ENCODE measurements at places on chromosomes 1 and 21. TPM values are rescaled to one million over a fixed set of nuclear protein-coding genes. Genes with fewer than 3 reads are reported as not detected.

MANEAL gene
- 1.6 TPM for total RNA-seq

SPRR2E gene
- total RNA-seq = not detected

LEFTY1 gene
- total RNA-seq = not detected

CRP gene
- total RNA-seq = not detected

DAP3 gene
- total RNA-seq = 96.4 TPM

PKLR gene
- total RNA-seq = not detected

DNA sequence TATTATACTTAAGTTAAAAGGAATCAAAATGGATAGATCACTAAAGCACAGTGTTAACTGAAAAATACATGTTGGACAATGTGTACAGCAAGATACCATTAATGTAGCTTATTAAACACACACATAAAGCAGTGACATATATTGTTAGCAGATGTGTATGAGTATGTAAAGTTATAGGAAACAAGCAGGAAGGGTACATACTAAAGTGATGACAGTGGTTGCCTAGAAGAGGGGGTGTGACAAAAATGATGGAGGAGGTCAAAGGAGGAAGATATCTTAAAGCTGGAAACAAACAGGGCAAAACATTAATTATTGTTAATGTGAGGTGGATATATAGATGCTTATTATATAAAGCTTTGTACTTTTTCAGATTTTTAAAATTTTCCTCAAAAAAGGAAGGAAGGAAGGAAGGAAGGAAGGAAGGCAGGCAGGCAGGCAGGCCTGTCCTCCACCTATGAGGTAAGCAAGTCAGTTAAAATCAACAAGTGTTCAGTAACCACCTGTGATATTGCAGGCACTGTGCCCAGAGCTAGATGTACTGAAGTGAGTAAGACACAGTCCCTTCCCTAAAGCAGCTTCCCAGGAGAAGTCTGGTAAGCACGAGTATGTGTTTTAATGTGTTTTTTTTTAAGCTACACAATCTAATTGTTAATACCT lies 252.9 kb upstream of the NR5A2 start:
- DNase-seq = no peak

GRCh38 chr1:86858524-86859261 lies 55.2 kb downstream of the SELENOF start:
- DNase-seq = no peak

GRCh38 chr1:80607064-80607463 lies 1193.7 kb upstream of the ADGRL2 start:
- DNase-seq = no peak

DNA sequence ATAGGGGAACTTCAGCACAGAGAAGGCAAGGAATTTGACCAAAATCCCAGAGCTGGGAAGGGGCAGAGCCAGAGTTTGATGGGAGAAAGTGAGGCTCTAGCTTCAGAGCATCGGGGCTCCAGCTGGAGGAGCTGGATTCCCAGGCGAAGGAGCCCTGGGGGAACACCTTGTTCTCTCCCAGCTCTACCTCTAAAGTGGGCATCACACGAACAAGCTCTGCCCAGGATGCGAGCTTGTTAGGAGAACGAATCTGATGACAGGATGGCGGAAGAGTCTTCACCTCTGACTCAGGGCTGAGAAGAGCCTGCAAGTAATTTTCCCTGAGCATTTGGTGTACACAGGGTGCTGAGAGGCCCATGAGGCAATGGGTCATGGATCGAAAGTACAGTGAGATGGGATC lies 22.0 kb downstream of the TNNT2 start:
- no peak for DNase-seq

DNA sequence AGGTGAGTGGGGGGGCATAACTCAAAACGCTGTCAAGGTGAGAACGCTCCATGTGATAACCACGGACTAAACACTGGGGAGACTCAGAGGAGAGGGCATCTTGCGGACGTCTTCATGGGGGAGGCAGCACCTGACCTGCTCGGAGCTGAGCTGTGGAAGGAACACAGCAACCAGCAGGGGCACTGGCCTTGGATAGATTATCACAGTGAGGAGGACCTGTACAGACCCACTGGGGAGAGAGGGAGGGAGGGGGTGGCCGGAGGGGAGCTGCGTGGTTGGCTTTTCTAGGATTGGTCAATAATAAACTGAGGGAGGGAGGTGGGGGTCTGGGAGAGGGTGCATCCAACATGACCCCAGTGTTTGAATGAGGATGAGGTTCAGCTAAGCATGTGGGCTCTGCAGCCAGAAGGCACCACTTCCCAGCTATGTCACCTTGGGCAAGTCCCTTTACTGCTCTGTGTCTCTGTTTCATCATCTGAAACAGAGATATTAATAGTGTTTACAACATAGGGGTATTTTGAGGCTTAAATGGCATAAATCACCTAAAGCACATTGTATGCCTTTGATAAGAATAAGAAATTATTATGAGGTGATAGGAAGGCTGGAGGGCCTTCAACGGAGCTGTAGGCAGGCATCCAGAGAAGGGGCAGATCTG lies 123.3 kb downstream of the GRIK3 start:
- no peak for DNase-seq

DNA sequence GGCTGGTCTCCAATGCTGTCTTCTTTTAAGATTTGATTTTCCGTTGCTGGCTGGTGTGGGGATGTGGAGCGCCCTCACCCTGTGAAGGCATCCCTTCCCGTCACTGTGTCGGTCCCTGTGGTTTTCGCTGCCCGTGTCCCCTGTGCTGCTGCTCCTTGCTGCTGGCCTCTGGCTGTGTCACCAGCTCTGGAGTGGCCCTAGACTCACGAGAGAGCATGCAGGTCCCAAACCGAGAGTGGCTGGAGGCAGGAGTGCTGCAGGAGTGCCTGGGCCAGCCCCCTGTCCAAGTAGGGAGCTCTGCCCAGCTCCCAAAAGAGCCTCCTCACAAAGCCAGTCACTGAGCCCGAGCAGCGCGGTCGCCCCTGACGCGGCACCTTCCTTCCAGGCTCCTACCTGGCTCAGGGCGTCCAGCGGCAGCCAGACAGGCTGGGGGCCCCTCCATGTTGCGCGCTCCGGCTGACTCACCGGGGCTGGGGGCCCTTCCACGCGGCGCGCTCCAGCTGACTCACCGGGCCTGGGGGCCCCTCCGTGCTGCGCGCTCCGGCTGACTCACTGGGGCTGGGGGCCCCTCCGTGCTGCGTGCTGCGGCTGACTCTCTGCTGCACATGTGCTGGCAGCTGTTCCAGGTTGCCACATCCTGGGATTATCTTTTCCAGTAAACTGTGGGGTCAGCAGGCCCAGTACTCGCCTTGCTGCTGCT lies 106.7 kb upstream of the COL6A1 start:
- DNase-seq = no peak

- no peak for DNase-seq
Measured at GRCh38 chr1:73899311-73899710, 298.7 kb downstream of the LRRIQ3 start.

- DNase-seq = no peak
Measured at GRCh38 chr1:172338295-172338735, 82.2 kb upstream of the C1orf105 start.

- DNase-seq = no peak
Measured at GRCh38 chr1:217605390-217605789, 25.5 kb downstream of the GPATCH2 start.

DNA sequence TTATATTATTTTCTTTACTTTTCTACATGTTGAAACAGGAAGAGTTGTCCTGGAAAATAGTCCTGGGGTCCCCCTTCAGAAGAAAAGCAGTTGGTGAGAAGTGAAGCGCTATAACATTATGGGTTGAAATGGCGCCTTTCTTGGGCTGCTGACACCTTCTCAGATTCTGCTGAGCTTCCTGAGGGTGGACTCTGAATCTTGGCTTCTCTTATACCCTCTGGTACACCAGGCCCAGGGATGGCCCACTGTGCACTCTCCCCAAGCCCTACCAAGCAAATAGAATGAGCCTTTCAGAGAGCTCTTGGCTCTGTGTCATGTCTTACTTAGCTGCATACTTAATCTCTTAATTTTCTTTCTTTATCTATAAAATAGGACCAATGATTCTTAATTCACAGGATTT lies 42.3 kb downstream of the CD247 start:
- DNase-seq = no peak

GRCh38 chr21:34018185-34018584 lies 55.2 kb upstream of the MRPS6 start:
- no peak for DNase-seq

GRCh38 chr1:231021540-231022031 lies 18.5 kb downstream of the FAM89A start:
- no peak for DNase-seq

DNA sequence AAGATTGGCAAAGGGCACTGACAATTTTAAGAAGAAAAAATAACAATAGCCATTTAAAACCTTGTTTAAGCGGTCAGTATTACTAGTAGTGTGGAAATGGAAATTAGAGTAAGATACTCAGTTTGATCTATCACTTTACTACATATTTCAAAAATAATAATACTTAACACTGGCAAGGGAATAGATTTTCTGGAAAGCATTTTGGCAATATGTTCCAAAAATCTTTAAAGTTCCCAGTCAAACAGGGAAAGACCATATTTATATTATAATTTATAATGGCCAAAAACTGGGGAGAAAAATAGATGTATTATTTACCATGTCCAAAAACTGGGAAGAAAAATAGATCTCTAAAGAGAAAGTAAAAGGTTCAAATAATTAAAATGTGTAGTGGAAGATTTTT lies 28.6 kb upstream of the C1orf21 start:
- DNase-seq = no peak

DNA sequence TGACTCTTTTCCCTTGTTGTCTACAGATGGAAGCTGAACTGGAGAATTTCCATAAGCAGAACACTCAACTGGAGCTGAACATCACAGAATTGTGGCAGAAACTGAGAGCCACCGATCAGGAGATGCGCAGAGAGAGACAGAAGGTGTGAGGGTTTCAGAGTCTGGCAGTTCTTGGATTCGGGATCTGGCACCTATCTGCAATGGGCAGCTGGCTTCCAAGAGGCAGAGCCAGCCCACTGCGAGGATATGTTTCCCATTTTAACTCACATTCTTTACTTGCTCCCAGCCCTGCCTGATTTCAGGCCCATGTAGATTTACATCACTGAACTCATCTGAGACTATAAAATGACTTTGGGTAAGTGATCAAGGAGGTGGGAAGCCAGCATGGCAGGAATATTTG lies 37.3 kb upstream of the TMEM125 start:
- DNase-seq = no peak

GRCh38 chr1:27489501-27489972 lies 430 bp downstream of the WASF2 start:
- peak; percentile 65 for DNase-seq

- no peak for DNase-seq
Measured at GRCh38 chr21:15031790-15032357, 32.9 kb downstream of the NRIP1 start.

DNA sequence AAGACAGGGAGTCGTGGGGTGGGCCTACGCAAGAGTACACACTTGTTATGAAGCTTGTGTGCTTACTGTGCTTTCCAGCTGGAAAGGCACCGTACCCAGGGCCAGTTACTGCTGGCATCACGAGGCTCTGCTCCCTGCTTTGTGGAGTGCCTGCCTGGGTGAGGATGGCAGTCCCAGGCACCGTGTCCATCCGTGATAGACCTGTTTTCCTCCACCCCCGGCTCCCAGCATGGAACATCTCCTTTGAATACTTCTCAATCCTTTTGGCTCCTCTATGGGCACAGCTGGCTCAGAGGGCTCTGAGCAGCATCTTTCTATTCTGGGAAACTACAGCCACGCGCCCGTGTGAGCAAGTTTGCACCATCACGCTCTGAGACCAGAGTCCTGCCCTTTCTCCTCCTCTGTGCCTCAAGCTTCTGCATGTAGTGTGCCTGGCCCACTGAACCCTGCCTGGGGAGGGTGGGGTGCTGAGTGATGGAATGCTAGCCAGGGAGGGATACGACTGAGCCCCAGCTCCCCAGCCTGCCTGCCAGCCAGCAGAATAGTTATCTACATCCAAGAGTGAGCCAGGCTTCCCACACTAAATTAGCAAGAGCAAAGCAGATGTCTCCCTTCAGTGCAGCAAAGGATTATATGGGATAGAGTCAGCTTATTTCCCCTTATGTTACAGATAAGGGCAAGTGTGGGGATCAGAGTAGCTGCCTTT lies 7.1 kb upstream of the TNR start:
- no peak for DNase-seq

DNA sequence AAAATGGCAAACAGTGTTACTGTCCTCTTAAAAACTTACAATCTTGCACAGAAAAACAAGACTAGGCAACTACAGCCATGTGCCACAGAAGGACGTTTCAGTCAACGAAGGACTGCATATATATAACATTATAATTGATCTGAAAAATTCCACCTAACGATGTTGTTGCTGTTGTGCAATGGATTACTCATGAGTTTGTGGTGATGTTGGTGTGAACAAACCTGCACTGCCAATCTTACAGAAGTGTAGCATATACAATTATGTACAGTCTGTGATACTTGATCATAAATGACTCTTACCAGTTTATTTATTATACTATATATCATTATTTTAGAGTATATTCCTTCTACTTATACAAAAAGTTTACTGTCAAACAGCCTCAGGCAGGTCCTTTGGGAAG lies 6.8 kb upstream of the VAMP4 start:
- no peak for DNase-seq

Measured in natural killer cell (primary cell).